ENCODE measurements at places on chromosomes 5 and 9.

DNA sequence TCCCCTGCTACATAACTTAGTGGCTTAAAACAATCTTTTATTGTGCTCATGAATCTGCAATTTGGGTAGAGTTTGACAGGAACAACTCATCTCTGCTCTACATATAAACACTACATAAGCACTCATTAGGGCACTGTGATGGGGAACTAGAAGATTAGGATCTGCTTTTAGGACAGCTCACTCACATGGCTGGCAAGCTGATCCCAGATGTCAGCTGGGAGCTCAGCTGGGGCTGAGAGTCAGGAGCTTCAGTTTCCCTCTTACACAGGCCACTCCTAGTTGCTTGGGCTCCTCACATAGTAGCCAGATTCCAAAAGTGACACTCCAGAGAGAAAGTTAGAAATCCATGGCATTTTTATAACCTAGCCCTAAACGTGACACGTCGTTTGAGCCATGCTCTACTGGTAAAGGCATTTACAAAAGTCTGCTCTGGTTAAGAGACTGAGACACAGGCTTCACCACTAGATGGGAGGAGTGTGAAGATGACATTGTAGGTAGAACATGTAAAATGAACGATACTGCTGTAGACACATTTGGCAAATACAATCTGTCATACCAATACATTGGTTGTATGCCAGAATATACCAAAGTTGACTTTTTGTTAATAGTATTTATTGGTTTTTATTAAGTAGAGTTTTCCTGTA lies 23.6 kb downstream of the SCAI start:
- DNase-seq: no peak

GRCh38 chr9:89375191-89375760 lies 57.0 kb downstream of the SECISBP2 start:
- no peak for DNase-seq

DNA sequence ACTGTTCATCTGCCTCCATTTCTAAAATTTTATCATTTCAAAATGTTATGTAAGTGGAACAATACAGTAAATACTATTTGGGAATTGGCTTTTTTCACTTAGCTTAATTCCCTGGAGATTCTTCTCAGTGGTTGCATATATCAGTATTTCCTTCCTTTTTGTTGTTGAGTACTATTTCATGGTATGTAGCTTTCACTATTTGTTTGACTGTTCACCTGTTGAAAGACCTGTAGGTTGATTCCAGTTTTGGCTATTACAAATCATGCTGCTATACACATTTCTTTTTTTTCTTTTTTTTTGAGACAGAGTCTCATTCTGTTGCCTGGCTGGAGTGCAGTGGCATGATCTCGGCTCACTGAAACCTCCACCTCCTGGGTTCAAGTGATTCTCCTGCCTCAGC lies 33.0 kb upstream of the PWWP2A start:
- no peak for DNase-seq

DNA sequence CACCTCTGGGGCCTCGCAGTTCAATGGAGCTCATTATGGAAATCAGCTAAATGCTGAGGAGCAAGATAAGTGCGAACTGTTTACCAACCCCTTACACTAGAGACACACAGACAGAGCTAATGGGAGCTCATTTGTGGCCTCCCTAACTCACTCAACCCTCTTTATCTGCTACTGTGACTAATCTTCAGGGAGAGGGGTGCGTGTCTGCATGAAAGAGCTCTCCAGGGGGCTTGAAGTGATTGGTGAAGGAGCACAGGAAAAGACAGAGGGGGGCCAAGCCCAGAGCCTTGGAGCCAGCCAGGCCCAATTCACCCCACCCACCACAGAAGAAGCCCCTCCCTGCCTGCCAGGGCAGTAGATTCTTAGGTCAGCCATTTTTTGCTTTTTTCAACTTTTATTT lies 466.8 kb upstream of the BRINP1 start:
- DNase-seq: no peak

DNA sequence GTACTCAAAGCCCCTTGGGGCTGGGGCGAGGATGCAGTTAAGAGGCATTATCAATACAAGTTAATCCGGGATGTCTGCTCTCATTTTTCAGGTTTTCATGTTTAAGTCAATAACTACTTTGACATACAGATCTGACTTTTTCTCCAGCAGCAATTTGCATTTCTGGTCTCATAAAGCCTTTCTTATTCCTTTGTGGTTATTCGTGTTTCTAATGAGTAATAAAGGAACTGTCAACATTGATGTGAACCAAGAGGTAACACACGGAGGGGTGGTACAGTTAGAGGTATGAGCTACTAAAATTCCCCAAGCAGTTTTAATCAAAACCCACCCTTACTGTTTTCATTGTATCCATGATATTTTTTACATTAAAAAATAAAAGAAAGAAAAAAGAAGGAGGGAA lies 138.0 kb upstream of the NFIB start:
- no peak for DNase-seq

GRCh38 chr9:91403665-91404543 lies 19.7 kb downstream of the NFIL3 start:
- DNase-seq: no peak

DNA sequence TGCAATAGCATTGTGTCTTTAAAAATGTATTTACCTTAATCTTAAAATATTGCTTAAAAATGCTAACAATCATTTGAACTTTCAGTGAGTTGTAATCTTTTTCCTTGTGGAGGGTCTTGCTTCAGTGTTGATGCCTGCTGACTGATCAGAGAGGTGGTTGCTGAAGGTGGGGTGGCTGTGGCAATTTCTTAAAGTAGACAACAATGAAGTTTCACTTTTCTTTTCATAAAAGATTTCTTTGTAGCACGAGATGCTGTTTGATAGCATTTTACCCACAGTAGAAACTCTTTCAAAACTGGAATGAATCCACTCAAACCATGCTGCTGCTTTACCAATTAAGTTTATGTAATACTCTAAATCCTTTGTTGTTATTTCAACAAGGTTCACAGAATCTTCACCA lies 50.8 kb downstream of the NR3C1 start:
- no peak for DNase-seq

DNA sequence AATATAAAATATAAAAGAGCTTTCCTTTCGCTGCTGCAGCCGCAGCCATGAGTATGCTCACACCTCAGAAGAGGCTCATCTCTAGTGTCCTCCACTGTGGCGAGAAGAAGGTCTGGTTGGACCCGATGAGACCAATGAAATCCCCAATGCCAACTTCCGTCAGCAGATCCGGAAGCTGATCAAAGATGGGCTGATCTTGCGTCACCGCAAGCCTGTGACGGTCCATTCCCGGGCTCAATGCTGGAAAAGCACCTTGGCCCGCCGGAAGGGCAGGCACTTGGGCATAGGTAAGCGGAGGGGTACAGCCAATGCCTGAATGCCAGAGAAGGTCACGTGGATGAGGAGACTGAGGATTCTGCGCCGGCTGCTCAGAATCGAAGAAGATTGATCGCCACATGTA lies 12.6 kb upstream of the PRDM12 start:
- DNase-seq: no peak

DNA sequence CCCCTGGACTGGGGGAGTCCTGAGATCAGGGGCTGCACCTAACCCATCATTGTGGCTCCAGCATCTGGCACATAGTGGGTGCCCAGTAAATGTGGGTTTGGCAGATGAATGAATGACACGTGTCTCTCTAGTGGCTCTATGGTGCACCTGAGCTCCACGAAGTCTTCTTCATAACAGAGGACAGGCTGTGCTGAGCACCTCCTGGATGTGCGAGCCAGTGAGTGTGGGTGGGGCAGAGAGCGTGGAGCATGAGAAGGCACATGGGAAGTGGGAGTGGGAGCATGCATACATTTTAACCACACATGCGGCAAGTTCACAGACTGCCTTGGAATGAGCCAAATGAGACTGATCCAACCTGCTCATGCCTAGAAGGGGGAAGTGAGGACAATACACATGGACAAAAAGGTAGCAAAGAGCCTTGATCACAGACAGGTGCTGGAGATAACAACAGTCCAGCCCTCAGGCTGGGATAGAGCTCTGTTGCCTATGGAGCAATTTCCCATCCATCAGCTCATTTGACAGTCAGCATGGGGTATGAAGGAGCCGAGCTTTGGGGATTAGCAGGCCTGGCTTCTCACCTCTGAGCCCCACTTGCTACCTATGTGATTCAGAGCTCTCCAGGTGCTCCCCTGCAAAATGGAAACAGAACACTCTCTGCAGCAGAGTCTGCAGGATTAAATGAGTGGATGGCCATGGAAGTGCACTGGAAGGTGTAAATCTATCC lies 76.2 kb upstream of the TBC1D2 start:
- no peak for DNase-seq

- DNase-seq: no peak
Measured at GRCh38 chr5:164763206-164763605, 1257.8 kb downstream of the MAT2B start.

- no peak for DNase-seq
Measured at GRCh38 chr5:113771483-113771882, 258.0 kb downstream of the YTHDC2 start.

DNA sequence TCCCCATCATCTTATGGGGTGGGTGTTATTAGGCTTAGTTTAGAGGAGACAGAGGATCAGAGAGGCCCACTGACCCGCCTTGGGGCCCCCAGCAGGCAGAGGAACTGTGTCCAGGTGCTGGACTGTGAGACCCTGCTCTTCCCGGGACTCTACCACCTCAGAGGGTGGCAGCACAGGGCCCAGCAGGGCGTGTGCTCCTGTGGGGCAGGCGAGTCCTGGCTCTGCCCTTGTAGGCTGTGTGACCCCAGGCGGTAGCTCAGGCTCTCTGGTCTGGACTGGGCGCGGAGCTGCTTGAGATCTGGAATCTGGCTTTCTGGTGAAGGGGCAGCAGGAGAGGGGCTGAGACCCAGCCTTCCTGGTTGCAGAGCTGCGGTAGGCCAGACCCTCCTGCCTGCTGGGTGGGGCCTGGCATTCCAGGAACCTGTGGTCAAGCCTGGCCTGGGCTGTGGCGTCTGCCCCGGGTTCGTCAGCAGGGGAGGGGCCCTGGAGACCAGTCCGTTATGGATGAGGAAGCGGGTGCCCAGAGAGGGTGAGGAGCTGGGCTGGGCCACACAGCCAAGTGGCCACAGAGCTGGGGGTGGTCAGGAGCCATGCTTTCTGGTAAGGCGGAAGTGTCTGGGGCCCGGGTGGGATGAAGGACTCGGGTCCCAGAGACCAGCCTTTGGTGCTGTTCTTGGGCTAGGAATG lies 46.5 kb downstream of the RXRA start:
- no peak for DNase-seq

DNA sequence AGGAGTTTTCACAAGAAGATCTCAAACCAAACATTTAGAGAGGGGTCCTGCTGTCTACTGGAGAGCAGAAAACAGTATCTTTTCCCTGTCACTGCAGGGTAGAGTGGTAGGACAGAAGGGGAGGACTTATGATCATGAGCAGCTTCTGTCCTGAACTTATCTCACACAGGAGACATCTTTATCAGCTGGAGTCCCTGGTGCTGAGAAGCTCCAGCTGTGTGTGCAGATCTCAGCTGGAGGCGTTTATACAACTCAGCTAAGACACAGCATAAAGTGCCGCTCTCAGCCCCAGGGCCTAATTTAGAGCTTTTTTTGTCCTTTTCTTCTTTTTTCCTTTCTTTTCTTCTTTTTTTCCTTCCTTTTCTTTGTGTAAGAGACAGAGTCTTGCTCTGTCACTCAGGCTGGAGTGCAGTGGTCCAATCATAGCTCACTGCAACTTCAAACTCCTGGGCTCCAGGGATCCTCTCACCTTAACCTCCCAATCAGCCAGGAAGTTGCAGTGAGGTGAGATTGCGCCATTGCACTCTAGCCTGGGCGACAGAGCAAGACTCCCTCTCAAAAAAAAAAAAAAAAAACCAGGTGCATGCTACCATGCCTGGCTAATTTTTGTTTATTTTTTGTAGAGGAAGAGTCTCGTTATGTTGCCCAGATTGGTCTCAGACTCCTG lies 31.9 kb downstream of the CCDC125 start:
- no peak for DNase-seq

DNA sequence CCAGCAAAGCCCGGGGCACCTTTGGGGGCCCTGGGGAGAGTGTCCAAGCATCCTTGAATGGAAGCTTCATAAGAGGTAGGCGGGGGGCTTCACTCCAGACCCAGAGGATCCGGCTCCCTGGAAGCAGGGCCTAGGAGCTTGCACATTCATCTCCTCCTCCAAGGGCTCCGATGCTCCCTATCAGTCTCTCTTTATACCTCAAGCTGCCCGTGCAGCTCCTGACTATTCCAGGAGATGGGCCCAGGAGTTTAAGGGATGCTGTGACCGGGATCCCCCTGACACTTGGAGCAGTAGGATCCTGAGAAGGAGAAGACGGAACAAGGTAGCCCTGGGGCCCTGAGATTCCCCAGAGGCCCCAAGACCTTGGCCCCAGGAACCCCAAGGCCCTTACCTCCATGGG lies 25.9 kb downstream of the CSF1R start:
- no peak for DNase-seq

DNA sequence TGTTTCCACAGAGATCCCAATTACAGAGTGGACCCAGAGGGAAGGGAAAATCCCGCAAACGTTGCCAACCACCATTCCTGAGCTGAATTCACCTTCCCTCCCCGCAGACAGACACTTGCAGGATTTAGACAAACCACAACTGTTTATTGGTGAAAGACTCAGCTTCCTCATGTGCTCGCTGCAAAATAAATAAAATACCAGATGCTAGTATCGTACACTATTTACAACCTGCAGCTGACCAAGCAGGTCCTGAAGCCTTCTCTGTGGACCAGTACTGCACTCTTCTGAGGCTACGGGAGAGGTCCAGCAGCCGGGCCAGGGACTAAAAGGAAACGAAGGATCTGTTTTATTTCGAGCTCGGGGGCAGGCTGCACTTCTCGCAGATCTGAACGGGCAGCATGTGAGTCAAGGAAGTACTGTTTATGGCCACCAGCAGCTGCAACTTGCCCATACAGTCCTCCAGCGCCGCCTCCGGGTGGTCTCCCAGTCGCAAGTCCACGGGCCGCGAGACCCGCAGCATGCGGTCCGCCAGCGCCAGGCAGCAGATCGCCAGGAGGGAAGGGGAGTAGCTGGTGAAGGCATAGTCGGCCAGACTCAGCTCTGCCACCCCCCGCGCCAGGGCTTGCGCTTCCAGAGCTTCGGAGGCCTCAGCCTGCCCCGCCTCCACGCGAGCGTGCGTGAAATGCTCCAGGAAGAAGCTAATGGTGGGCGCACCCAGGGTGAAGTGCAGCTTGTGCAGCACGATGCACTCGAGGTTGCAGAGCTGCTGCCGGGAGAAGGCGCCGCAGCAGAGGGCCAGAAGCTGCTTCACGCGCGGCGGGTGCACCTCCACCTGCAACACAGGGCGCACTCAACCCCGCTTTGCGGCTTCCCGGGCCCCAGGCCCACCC lies 2.1 kb downstream of the CCNO start:
- no peak for DNase-seq

DNA sequence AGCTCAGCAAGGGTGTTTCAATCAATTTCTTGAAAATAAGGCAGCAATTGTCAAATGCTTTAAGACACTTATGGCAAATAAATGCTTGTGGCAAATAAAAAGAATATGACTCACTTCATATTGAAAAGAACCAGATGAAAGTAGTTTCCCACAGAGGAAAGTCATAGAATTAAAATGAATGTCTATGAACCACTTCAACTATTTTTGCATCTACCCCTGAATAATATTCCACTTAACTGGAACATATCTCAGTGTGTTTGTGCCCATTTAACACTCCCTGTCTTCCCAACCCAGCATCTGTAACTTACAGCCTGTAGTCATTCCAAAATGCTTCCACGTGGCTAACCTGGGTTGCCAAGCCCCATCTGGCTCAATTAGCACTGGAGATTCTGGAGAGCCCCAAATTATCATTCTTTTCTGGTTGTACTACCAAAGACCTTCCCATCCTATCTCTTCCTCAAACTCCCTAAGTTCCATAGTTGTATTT lies 84.7 kb downstream of the FEM1C start:
- DNase-seq: no peak
